SW 1271 (cell line): ENCODE measurements at places on chromosomes 11 and 22.

- peak; percentile 40 for DNase-seq
These were observed 26.1 kb downstream of the ABTB2 start for GRCh38 chr11:34331736-34332135.

DNA sequence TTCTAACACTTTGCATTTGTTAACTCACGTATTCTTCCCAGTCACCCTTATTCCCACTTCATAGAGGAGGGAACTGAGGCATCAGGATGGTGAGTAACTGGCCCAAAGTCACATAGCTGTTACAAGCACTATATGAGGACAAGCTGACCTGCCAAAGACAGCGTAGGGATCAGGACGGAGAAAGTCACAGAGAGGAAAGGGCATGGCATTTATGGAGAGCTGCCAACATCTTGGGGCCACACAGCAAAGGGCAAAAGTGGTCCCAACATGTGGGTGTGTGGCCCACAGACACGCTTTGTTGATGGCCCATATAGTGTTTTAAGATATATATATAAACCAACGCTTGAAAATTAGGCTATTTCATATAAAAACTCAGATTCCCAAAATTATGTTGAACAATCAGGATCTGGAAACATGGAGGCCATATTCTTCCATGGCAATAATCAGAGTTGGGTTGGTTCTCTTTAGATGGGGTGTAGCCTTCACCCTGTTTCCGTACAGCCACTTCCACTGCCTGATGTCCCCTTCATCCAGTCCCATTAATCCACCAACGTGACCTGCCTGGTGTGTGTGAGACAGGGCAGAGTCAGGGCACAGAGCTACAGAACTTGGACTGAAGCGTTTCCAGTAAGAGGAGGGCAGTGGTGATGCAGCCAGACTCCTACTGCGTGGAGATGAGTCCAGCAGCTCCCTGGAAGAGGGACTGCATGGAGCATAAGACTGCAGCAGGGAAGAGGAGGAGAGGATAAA is 39.9 kb upstream of the CD5 start:
- no peak for DNase-seq

DNA sequence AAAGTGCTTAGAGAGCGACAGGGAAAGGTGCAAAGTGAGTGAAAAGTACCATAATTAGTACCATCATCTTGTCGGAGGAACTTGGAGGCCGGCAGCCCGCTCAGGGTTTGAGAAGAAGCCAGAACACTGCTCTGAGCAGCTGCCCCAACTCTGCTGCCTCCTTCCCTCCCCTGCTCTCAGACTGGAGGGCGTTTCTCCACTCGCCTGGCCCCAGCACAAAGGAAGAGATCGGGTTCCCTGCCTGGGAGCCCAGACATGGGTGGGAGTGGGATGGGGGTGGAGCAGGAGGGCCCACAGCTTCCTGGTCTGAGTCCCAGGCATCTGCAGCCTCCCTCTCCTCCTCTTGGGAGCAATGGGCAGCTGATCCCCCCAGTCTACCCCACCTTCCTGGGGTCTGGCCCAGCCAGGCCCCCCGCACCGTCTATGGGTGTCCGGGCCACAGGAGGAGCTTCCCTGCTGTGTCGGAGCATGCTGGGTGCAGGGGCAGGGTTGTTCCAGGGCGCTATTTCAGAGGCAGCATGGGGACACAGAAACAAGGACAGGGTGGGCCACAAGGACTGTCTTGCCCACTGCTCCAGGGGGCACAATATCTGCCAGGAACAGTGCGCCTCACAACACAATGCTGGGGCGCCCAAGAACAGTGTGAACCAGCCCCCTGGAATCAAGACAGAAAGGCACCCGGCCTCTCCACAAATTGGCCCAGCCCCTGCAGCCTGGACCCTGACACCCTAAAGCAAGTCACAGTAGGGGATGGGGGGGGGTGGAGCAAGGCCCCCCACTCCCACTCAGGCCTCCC is 4.8 kb downstream of the LIF start:
- DNase-seq = no peak

DNA sequence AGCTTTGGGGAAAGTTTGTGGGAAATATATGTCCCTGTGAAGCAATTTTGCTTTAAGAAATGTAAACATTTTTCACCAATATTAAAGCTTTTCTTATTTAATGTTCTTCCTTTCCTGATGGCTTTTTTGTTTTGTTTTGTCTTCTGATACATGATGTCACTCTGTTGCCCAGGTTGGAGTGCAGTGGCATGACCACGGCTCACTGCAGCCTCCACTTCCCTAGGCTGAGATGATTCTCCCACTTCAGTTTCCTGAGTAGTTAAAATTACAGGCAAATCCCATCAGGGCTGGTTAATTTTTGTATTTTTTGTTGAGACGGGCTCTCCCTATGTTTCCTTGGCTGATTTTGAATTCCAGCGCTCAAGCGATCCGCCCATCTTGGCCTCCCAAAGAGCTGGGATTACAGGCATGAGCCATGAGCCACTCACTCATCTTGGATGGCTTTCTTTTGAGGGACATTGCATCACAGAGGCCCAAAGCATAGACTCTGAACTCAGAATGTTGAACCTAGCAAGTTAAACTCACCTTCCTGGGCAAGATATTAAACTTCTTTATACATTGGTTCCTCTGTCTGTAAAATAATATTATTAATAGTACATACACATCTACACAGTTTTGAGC is 651 bp upstream of the CARD16 start:
- DNase-seq = no peak

DNA sequence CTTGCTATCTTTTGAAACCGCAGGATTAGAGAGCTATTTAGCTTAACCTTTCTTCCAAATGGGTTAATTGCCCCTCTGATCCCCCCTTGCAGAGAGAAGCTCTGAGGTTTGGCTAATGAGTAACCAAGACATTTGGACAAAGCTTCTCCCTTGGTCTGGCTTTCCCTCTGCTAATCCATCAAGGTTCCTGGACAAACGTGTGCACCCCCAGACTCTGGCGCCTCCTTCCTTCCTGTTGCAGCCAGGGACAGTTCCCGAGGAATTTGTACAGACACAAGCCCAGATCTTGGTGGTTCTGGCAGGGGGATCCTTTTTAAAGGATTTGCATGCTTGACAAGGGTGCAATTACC is 1.6 kb downstream of the KIAA1671 start:
- DNase-seq = no peak
